HCT116 (cell line): ENCODE measurements at places on chromosomes 11 and 22.

DNA sequence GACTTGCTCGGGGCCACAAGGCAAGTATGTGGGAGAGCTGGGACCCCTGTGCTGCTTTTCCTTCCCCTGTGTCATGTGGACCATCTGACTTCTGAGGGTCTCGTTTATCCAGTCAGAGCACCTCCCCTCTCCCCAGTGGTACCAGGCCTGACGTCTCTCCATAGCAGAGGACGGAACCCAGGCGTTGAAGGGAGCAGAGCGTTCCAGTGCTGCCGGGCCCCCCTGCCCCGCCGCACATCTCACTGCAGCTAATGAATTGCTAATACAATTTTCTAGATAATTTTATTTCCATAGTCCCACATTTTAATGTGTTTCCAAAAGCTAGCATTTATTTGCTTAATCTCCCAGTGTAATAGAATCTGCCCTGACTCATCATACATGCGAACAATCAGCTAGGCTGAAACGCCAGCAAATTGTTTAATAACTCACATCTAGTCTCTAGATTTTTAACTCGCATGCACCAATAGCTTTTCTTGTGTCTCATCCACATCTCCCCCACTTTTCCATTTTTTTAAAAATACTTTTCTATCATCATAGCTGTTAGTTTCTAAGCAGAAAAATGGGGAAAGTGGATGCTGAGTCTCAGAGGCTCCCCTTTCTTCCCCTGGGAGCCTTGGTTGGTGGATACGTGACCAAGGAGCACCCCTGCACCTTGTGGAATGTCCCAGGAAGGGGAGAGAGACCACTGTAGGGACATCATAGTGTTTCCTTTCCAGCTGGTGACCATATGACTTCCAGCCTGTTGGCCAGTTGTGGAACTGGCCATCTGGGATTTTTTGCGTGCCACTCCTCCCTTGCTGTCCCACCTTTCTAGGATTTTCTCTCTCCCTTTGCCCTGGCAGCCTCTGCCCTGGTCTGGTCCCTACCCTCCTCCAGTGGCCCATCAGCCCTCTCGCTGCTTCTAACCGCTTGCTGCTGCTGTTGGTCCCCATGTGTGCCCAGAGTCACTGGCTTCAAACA, 58.6 kb upstream of the NNMT start:
- peaks cover 66% of the 10 kb centered on the region for H3K27me3 ChIP-seq
- no peak overlapping the region for H3K4me3 ChIP-seq
- no peak overlapping the region for H3K27ac ChIP-seq
- no peaks in the 10 kb centered on the region for H3K36me3 ChIP-seq
- no peaks in the 10 kb centered on the region for H3K4me1 ChIP-seq

GRCh38 chr22:23066200-23067022, 3.9 kb upstream of the GNAZ start:
- no peaks in the 10 kb centered on the region for H3K36me3 ChIP-seq
- no peak overlapping the region for H3K27ac ChIP-seq
- H3K4me3 ChIP-seq: no peak overlapping the region
- H3K4me1 ChIP-seq: peaks cover 5% of the 10 kb centered on the region
- H3K27me3 ChIP-seq: no peaks in the 10 kb centered on the region
- DNase-seq: no peak

GRCh38 chr11:3021125-3021524, 29.0 kb upstream of the NAP1L4 start:
- no peaks in the 10 kb centered on the region for H3K4me1 ChIP-seq
- peak; percentile 31 for DNase-seq
- no peak overlapping the region for H3K27ac ChIP-seq
- H3K4me3 ChIP-seq: no peak overlapping the region

DNA sequence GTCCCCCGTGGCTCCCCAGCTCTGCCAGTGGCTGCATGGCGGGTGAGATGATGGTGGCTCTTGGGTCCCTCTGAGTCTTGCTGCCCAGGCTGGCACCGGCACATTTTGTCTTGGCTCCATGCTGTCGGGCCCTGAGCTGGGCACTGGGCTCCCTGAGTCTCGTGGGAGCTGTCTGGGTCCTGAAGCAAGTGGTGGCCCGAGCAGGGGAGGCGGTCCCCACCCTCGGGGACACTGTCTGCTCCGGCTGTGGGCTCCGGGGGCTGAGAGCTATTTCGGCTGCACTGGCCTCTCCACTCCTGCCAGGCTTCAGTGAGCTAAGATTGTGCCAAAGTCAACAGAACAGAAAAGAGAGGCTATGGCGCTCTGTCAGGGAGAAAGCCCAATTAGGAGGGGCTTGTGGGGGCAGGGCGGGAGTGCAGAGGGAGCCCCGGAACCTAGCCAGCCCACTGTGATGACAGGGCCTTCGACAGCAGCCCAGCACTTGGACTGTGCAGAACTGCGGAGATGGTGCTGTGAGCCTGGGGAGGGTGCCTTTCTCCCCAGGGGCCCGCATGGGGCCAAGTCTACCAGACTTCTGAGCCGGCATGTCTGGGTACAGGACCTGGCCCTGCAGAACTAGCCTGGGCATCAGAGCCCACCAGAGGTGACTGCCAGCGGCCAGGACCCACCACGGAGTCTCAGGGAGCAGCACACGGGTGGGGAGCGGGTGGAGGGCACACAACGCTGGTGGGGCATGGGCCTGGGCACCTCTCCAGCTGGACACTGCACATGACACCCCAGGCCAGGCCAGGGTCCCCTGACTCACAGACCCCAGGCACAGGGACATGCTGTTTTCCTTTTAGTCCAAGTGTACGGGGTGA, 38.0 kb downstream of the RTN4R start:
- DNase-seq: no peak
- no peaks in the 10 kb centered on the region for H3K36me3 ChIP-seq
- no peak overlapping the region for H3K27ac ChIP-seq
- no peak overlapping the region for H3K4me3 ChIP-seq

GRCh38 chr11:13108416-13108815, 99.3 kb downstream of the RASSF10 start:
- H3K4me1 ChIP-seq: no peaks in the 10 kb centered on the region
- no peak overlapping the region for H3K27ac ChIP-seq
- H3K4me3 ChIP-seq: no peak overlapping the region
- no peaks in the 10 kb centered on the region for H3K27me3 ChIP-seq

DNA sequence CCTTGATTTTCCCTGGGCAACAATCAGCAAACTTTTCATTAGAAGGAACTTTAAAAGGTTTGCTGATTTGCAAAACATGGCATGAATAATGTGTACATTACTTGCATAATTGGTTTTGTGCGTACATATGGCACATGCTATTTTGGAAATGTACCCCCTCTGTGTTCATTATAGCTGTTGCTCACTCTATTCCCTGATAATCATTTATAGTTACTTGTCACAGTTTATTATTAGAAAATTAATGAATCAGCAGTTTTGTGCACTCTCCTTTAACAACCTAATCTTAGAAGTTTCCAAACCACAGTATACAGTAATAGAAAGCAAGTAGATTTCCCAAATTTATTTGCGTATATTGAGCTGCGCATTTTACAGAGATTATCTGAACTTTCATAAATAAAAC, 389.9 kb downstream of the CNTN5 start:
- no peak for DNase-seq
- H3K4me3 ChIP-seq: no peak overlapping the region
- no peaks in the 10 kb centered on the region for H3K36me3 ChIP-seq
- no peak overlapping the region for H3K27ac ChIP-seq
- H3K27me3 ChIP-seq: no peaks in the 10 kb centered on the region
- no peaks in the 10 kb centered on the region for H3K4me1 ChIP-seq

GRCh38 chr11:78838417-78838816, 263.8 kb upstream of the NARS2 start:
- H3K4me3 ChIP-seq: no peak overlapping the region
- DNase-seq: peak; percentile 6
- H3K4me1 ChIP-seq: no peaks in the 10 kb centered on the region
- H3K27ac ChIP-seq: no peak overlapping the region

DNA sequence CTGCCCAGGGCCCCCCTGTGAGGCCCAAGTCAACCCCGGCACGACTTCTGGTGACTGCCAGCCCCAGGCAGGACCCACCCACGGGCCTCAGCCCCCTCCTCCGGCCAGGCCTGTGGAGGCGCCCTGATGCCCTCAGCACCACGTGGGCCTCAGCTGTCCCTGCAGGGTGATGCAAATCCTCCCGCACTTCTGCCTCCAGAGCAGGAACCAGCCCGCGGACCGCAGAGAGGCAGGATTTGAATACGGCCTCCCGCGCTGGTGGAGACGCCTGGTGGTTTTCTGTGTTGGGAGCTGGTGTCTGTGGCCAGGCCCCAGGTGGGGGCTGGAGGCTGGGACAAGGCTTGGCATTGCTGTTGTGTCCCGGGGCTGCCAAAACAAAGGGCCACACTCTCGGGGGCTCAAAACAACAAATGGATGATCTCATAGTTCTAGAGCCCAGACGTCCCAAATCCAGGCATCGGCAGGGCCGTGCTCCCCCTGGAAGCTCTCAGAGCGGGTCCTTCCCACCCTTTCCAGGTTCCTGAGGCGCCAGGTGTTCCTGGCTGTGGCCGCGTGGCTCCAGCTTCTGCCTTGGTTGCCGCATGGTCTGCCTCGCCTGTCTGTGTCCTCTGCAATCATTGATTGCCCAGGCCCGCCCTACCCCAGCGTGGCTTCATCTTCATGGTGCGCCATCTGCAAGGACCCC, 19.4 kb downstream of the TRPM5 start:
- no peaks in the 10 kb centered on the region for H3K4me1 ChIP-seq
- H3K27me3 ChIP-seq: no peaks in the 10 kb centered on the region
- no peak for DNase-seq
